ENCODE measurements at places on chromosomes 2 and 18.

DNA sequence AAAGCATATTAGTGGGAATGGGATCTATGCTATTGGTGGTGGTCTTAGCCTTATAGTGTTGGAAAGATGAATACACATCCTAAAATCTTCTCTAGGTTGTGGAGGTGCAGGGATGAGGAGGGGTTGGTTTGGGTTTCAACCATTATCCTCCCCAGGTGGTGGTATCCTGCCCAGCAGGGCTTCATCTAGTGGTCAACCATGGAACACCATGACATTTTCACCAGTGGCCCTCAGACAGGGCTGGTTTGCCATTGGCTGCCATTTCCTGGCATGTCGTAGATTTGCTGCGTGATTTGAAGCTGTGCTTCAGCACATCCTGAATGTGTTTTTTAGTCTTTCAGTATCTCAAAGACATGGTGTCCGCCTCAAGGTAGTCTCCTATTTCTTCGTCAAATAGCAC lies 391.2 kb upstream of the HNRNPA3 start:
- no peak for DNase-seq

- no peak for DNase-seq
These were observed 66.8 kb downstream of the CRACDL start for GRCh38 chr2:98869272-98869641.

GRCh38 chr2:212991120-212991519 lies 160.3 kb downstream of the IKZF2 start:
- no peak for DNase-seq

DNA sequence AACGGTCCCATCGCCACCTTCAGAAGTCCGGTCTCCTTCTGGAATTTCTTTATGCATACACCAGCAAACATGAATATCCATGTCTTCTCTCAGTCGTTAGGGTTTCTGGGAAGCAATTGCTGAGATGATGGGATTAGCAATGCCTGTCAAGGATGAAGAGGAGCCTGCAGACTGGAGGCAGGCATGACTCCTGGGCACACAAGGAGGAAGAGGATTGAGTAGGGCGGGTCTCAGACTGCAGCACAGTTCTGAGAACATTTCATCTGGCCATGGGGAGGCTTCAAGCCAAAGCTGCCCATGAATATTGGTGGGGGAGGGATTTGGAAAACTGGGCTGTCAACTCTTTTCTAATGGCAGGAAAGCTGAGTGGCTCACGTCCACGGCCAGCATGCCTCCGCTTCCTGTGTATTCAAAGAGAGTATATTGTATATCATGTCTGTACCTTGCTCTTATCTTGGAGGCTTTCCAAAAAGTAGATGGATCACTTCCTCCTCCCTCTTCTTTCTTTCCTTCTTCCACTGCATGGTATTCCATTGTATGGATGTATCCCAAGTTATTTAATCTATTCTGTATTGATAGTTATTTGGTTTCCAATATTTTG lies 24.5 kb downstream of the MC2R start:
- DNase-seq = no peak

GRCh38 chr2:3169106-3169870 lies 208.3 kb downstream of the EIPR1 start:
- peak; percentile 62 for DNase-seq

DNA sequence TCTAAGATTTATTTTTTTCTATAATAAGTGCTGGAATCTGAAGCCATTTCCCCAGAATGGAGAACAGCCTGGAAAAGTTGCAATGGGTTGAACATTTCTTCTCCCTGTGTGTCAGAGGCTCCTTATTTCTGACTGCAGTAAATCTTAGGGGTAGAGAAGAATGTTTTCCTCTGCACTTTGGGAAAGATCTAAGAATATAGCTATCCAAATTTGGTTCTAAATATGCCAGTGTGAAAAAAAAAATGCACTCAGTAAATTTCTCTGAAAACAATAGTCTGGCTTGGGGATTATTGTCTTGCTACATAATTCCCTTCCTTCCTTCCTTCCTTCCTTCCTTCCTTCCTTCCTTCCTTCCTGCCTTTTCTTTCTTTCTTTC lies 19.7 kb upstream of the CYRIA start:
- DNase-seq = no peak
